Upper lobe of right lung (tissue), 1 donor: ENCODE measurements at places on chromosomes 7 and 10. TPM values are rescaled to one million over a fixed set of nuclear protein-coding genes. Genes with fewer than 3 reads are reported as not detected.

Gene TFAM
- 28.3 TPM for total RNA-seq

Gene OR2A5
- total RNA-seq = not detected

Gene SPACDR
- total RNA-seq = 1.8 TPM

Gene UCN3
- total RNA-seq = 1.2 TPM

Gene PILRB
- 38.1 TPM for total RNA-seq

Gene STEAP2
- total RNA-seq = 11.5 TPM

Gene IDI2
- total RNA-seq = not detected

Gene SEMA3E
- 11.9 TPM for total RNA-seq

Gene CPEB3
- 5.7 TPM for total RNA-seq

Gene ELN
- 231 TPM for total RNA-seq

Gene PPP1R9A
- total RNA-seq = 30.6 TPM

- H3K36me3 ChIP-seq = no peaks in the 10 kb centered on the region
- DNase-seq = no peak
- no peak overlapping the region for H3K27ac ChIP-seq
- no peaks in the 10 kb centered on the region for H3K27me3 ChIP-seq
- H3K4me3 ChIP-seq = no peak overlapping the region
- no peaks in the 10 kb centered on the region for H3K4me1 ChIP-seq
Measured at GRCh38 chr10:61089251-61089650, 145.3 kb upstream of the RHOBTB1 start.

DNA sequence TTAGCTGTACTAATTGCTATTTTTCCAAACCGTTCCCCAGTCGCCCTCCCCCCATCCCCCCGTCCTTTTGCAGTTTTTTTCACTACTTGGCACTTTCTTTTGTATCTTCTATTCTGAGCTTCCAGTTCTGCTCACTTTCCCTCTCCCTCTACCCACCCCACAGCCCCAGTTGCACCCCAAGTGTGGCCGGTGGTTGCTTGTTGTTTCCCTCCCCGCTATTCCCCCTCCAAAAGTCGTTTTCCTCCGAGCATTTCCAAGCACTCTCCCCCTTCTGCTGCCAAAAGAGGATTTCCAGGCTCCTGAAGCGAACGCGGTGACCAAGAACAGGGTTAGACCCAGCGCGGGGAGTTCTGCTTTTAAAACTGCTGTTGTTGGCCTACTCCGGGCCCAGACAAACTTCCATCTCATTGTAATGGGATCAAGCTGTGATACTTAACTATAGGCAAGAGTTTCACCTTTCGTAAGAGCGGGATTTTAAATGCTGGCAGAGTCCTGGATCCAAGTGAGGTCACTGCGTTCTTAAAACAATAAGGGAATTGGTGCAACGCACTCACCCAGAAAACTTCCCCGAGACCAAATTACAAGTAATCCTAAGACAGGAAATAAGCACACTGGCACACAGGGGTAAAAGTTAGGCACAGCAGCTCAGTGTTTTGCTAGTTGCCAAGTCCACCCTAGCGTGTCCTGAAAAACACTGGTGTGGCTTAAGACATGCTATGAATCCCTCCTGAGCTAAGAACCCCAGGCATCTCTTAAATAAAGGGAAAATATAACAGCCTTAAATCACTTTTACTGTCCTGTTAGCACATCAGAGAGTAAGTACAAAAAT is 1.5 kb upstream of the RGS10 start:
- peaks cover 6% of the 10 kb centered on the region for H3K27me3 ChIP-seq
- peak overlapping the region; percentile 63 for H3K4me3 ChIP-seq
- DNase-seq = no peak

DNA sequence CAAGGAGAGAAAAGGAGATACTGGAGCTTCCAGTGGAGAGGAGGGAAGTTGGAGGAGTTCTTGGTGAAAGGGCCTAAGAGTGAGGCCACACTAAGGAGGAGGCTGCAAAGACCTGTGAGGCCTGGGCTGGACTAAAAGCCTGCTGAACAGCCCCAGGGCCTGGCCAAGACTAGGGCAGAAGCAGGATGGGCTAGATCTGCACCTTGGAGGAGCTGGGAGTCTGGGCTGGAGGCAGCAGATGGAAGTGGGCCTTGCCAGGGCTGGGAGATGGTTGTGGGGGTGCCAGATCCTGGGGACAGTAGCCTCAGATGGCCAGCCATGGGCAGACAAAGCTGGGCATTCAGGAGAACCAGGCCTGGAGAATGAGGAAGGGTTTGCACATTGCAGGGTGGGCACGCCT is 6.5 kb upstream of the PURB start:
- H3K4me1 ChIP-seq = no peaks in the 10 kb centered on the region
- H3K27ac ChIP-seq = no peak overlapping the region
- H3K4me3 ChIP-seq = no peak overlapping the region
- DNase-seq = no peak
- H3K27me3 ChIP-seq = no peaks in the 10 kb centered on the region

DNA sequence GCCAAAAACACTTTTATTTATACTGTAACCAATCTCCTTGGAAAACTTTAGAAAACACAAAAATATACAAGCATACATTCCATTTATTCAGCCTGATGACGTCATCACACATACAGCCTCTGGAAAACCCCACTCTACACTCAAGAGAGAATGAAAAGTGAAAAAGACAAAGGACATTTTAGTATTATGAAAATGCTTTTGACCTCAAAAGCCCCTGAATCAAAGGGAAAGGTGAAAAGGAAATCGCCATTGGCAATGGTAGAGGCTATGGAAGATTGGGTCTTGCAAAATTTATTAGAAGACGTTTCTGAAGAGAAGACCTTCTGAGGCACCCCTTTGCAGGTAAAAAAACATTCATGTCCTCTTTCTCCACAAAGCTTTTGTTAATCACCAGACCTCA is 82.9 kb upstream of the STRIP2 start:
- no peaks in the 10 kb centered on the region for H3K36me3 ChIP-seq
- H3K27ac ChIP-seq = no peak overlapping the region
- H3K27me3 ChIP-seq = no peaks in the 10 kb centered on the region

GRCh38 chr7:98294798-98295382 is 13.4 kb downstream of the BRI3 start:
- DNase-seq = peak; percentile 77
- no peak overlapping the region for H3K27ac ChIP-seq
- no peak overlapping the region for H3K4me3 ChIP-seq
- no peaks in the 10 kb centered on the region for H3K4me1 ChIP-seq

GRCh38 chr7:28124413-28124812 is 56.2 kb downstream of the JAZF1 start:
- H3K27me3 ChIP-seq = no peaks in the 10 kb centered on the region
- DNase-seq = no peak
- peaks cover 9% of the 10 kb centered on the region for H3K4me1 ChIP-seq
- no peak overlapping the region for H3K27ac ChIP-seq
- no peak overlapping the region for H3K4me3 ChIP-seq

DNA sequence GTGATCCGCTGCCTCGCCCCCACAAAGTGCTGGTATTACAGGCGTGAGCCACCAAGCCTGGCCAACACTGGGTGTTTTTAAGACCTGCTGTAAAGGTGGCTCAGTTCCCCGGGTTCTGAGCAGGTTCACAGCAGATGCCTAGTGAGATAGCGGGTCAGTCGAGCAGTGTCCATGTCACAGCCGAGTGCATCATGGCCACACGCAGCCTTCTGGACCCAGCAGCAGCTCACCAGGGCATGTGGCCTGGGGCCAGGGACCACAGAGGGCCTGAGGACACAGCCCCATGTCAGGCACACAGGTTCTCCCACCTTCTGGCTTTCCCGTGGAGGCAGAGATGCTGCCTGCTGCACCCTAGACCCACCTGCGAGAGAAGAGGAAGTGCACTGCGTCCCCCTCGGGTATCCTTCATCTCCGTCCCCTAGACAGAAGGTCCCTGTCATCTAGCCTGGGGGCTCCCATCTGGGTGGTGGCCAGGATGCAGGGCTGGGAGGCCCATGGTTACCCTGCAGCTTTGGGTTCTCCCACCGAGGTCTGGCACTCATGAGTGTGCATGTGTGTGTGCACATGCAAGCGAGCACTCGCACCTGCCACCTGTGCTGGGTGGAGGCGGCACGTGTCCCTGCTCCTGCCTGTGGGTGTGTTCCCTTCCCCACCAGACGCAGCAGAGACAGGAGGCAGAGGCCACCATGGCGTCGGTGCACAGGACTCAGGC is 98.6 kb downstream of the NKX6-2 start:
- H3K27ac ChIP-seq = no peak overlapping the region
- DNase-seq = peak; percentile 55
- H3K36me3 ChIP-seq = peaks cover 6% of the 10 kb centered on the region
- H3K4me3 ChIP-seq = no peak overlapping the region
- H3K4me1 ChIP-seq = peaks cover 11% of the 10 kb centered on the region

DNA sequence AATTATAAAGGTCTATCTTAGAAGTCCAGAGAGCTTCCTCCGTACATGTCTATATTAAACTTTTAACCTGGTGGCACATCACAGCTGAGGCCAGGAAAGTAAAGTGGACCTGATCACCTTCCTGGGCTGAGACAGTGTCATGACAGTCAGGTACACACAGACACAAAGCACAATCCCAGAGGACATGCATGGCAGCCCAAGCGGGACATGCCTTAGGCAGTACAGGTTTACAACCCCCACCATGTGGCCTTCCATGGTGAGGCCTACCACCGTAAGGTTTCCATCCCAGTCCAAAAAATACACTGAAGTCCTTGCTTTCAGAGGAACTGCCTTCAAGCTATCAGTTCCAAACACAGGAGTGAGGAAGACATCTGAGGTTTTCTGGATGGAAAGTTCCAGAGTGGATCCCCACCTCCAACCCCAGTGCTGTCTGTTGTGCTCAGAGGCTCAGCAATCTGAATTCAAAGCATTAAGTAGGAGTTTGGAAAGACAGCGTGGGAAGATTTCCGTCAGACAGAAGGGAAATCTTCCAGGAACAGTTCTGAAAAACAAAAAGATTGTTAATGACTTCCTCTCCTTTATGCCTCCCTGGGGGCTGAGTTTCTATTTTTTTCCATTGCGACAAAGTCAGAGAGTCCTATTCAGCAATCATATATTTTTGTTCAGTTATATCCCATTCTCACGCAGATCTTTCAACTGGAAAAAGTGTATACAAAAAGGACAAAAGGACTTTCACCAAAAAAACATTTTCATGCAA is 20.1 kb downstream of the IFIT3 start:
- no peaks in the 10 kb centered on the region for H3K36me3 ChIP-seq
- peak overlapping the region; percentile 26 for H3K27ac ChIP-seq
- peaks cover 45% of the 10 kb centered on the region for H3K4me1 ChIP-seq
- no peak overlapping the region for H3K4me3 ChIP-seq

DNA sequence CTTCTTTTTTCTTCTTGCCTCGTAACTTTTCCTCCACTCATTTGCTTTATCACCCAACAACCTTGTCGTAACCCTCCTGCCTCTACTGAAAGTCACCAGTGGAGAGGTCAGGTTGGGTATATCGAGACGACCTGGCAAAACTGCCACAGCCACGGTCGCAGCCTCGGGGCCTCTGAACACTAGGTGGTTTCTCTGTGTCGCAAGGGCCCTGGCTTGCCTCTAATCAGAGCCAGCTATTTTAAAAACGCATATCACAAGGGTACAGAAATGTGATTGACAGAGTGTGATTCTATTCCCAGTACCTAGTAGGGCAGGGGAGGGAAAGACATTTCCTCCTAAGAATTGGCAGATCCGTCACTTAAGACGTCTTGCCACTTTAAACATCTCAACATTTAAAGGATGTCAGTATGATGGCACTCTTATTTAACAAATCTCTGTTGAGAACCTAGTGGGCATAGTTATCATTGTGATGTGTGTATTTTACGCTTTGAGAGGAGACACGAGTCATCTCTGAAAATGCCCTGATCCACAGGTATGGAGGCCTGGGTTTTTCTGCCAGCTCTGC is 197.5 kb downstream of the ARHGAP21 start:
- no peak overlapping the region for H3K4me3 ChIP-seq
- H3K27me3 ChIP-seq = no peaks in the 10 kb centered on the region
- no peaks in the 10 kb centered on the region for H3K36me3 ChIP-seq
- DNase-seq = no peak
- H3K4me1 ChIP-seq = no peaks in the 10 kb centered on the region

GRCh38 chr7:84009782-84010181 is 184.8 kb downstream of the SEMA3A start:
- no peak overlapping the region for H3K27ac ChIP-seq
- H3K27me3 ChIP-seq = no peaks in the 10 kb centered on the region
- no peaks in the 10 kb centered on the region for H3K4me1 ChIP-seq
- H3K36me3 ChIP-seq = no peaks in the 10 kb centered on the region
- H3K4me3 ChIP-seq = no peak overlapping the region

DNA sequence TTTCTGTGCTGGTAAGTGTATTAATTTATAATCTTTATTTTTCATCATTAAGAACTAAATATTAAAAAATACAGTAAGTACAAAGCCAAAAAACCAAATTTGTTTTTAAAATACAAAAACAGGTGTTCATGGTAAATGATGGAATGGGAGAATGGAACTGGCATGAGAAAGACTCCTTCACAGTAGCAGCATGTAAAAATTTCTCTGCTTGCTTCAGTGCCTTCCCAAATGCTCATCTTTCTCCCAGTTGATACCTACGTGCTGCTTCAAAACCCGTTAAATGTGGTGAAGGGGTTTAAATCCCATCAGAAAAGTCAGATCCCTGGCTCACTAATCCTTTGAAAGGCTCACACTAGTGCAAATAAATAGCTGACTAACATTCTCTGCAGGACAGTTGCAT is 4.2 kb downstream of the RNF133 start:
- H3K4me1 ChIP-seq = no peaks in the 10 kb centered on the region
- H3K36me3 ChIP-seq = no peaks in the 10 kb centered on the region
- no peak overlapping the region for H3K4me3 ChIP-seq
- no peak for DNase-seq
- no peaks in the 10 kb centered on the region for H3K27me3 ChIP-seq
- H3K27ac ChIP-seq = no peak overlapping the region

GRCh38 chr7:76377186-76377918 is 18.6 kb upstream of the YWHAG start:
- no peaks in the 10 kb centered on the region for H3K36me3 ChIP-seq
- no peak overlapping the region for H3K4me3 ChIP-seq
- DNase-seq = no peak
- peaks cover 16% of the 10 kb centered on the region for H3K4me1 ChIP-seq
- H3K27me3 ChIP-seq = no peaks in the 10 kb centered on the region

- no peaks in the 10 kb centered on the region for H3K27me3 ChIP-seq
- no peak overlapping the region for H3K27ac ChIP-seq
Measured at GRCh38 chr10:85641479-85642009, 725.1 kb downstream of the GRID1 start.

DNA sequence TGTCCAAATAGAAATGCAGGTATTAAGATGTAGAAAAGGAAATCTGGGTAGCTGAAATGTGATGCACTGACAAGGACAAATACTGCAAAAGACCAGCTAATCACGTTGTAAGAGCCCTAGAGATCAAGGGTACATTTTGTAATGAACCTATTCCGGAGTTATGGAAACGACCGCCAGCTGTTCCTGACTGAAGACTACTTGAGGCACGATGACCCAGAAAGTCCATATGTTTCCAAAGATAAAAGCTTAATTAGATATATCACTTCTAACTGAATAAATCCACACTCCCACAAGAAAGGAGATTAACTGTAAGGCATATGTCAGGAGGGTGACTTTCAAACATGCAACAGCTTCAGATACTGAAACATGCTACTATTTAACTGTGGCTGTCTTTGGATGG is 253.5 kb downstream of the NSUN6 start:
- H3K27me3 ChIP-seq = no peaks in the 10 kb centered on the region
- no peaks in the 10 kb centered on the region for H3K36me3 ChIP-seq
- H3K4me1 ChIP-seq = no peaks in the 10 kb centered on the region
- H3K4me3 ChIP-seq = no peak overlapping the region
- no peak overlapping the region for H3K27ac ChIP-seq
- no peak for DNase-seq

GRCh38 chr7:26318921-26319320 is 27.3 kb downstream of the SNX10 start:
- H3K27ac ChIP-seq = no peak overlapping the region
- no peaks in the 10 kb centered on the region for H3K27me3 ChIP-seq
- no peak for DNase-seq
- H3K4me3 ChIP-seq = no peak overlapping the region
- H3K36me3 ChIP-seq = no peaks in the 10 kb centered on the region
